SIG-M5 (cell line): ENCODE measurements at places on chromosomes 1 and 21.

- DNase-seq: no peak
These were observed 36.6 kb upstream of the TMEM52 start for GRCh38 chr1:1955621-1956094.

DNA sequence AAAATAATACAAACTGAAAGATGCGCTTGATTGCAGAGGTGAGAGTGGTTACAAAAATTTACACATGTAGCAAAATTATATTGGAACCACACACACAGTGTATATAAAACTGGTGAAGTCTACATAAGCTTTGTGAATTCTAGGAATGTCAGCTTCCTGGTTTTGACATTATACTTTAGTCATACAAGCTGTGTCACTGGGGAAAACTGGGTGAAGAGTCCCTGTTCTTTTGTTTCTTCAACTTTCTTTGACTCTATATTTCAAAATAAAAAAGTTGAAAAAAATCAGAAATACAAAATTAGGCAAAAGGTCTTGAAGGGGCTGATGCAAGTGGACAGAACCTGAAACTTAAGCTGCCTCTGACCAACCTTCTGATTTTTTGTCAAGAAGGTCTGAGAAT is 3.0 kb downstream of the C1QC start:
- DNase-seq: no peak

DNA sequence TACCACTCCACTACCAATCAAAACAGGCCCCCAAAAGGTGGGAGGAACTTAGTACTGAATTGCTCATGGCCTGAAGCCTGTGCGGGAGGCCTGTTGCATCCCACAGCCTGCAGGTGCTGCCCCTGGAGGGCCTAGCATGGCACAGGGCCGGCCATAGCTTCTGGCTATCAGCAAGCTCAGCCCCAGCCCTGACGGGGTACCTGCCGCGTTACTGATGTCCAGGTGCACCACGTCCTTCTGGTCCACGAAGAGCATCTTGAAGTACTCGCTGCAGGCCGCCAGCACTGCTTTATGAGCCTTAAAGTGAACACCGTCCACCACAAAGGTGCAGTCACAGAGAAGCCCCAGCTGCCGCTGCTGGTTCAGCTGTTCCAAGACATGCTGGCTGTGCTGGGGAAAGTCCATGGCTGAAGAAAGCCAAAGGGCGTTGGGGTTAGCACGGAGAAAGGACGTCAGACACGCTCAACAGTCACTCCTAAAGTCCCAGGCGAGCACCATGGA is 27.8 kb downstream of the ZBTB17 start:
- DNase-seq: no peak

DNA sequence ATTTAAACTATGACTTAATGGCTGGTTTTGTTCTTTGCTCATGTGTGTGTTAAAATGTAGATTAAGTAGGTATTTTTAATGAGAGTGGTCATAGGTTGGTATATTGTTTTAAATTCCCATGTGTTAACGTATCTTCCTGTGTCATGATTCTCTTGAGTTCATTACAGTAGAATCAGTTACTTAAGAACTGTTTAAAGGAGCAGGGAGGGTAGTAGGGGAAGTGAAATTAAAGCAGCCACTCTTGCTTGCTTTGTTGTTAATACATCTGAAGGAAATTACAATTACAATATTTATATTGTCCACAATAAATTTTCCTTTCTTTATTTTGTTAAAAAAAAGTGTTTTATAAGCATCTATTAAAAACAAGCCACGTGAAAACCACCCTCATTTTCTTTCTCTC is 119.2 kb upstream of the KIAA1614 start:
- peak; percentile 45 for DNase-seq

GRCh38 chr1:161209790-161210409 is 5.2 kb upstream of the FCER1G start:
- DNase-seq: no peak

- DNase-seq: no peak
These were observed 83.4 kb downstream of the BACH1 start for GRCh38 chr21:29382030-29382654.

DNA sequence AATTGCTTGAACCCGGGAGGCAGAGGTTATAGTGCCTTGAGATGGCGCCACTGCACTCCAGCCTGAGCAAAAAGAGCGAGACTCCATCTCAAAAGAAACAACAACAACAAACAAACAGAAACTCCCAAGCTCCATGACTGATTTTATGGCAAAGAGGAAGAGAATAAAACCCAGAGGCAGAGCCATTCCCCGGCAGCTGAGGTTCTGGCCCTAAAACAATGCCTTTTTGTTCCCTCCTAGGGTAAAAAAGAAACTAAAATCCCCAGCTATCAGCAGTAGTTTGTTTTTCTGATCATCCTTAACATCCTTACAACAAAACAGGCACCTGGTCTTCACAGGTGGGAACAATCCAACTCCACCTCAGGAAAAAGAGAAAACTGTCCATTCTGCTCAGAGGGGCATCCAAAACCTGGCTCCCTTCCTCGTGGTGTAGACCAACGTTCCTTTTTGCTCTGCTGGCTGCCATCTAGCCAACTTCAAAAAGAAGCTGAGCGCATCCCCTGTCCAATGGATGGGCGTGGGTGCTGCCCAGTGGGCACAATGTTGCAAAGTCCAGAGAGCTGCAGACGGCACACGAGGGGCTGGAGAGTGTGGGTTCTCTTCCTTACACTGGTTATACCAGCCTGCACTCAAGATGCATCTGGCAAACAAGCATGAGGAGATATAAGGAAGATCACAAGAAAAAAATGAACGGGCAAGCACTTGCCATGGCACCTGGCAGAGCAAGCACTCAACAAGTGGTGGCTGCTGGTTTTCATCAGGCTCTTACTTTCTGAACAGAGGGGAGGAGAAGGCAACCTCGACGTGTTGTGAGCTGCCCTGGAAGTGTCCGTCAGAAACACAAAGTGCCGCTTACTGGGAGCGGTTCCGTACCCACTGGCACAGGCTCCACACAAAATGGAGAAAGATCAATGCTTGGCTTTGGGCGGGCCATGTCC is 54.7 kb downstream of the SLC66A1 start:
- no peak for DNase-seq

DNA sequence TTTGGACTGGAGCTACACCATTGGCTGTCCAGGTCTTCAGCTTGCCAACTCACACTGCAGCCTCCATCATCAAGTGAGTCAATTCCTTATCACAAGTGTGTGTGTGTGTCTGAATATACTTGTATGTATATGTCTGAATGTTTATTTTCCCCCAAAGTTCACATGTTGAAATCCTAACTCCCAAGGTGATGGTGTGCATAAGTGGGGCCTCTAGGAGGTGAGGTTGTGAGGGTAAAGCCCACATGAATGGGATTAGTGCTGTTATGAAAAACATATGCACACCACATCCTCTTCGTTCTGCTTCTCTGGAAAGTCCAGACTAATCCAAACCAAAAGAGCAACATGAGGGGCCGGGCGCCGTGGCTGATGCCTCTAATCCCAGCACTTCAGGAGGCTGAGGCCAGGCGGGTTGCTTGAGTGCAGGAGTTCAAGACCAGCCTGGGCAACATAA is 48.7 kb upstream of the LBR start:
- DNase-seq: no peak

DNA sequence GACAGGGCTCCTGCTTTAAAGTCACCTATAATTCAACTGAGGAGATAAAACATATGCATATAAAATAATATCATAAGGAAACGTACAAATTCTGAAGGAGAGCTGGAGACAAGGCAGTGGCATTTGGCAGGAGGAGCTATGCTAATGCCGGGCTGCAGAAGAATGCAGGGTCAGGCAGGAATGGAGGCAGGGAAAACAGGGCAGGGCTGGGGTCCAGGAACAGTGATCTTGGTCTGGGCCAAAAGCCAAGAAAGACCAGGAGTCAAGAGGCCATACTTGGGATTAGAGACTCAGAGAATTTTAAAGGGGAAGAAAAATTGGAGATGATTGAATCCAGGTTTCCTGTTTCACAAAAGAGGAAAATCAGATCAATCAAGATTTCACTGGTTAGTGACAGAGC is 20.0 kb upstream of the BRDT start:
- DNase-seq: no peak

- DNase-seq: no peak
These were observed 19.5 kb downstream of the PODN start for GRCh38 chr1:53081384-53082066.

- DNase-seq: no peak
These were observed 28.3 kb upstream of the ACOT11 start for GRCh38 chr1:54519709-54520108.

- DNase-seq: no peak
These were observed 8.0 kb downstream of the CHODL start for GRCh38 chr21:18252680-18253079.

DNA sequence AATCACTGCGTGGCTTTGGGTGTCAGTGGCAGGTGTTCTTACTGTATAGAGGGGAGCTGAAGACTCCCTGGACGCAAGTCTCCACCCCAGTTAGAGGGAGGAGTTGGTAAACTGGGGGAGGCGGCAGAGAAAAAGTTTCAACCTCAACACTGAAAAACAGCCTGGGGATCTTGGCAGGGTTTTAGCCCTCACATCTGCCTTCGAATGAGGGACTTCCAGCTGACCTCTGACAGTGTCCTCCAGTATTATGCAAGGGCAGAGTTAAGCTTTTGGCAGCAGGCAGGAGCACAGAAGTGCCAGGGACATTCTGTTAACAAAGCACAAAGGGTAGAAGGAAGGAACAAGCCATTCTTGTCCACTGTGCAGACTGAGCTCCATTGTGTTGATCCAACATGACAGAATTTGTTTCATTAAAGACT is 41.2 kb upstream of the RAB4A start:
- no peak for DNase-seq

DNA sequence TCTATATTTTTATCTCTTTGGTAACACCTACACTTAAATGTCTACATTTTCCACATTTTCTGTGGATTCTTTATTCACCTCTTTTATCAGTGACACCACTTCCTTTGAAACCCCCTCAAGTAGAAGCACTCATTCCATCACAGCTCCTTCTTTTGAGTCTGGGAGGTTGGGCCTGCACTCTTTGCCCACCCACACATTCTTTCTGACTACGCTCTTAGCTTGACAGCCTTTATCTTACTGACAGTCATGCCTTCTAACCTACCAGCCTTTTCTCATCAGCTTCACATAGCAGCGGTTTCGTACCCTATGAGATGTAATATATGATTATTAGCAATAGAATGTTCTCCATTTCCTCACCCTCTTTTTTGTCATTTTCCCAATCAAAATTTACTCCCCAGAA is 151.9 kb downstream of the TNFSF18 start:
- no peak for DNase-seq

- no peak for DNase-seq
These were observed 22.5 kb upstream of the IKBKE start for GRCh38 chr1:206447792-206448191.

GRCh38 chr1:161777261-161777660 is 11.1 kb downstream of the ATF6 start:
- no peak for DNase-seq

GRCh38 chr1:116436611-116436970 is 63.5 kb downstream of the ATP1A1 start:
- DNase-seq: no peak

DNA sequence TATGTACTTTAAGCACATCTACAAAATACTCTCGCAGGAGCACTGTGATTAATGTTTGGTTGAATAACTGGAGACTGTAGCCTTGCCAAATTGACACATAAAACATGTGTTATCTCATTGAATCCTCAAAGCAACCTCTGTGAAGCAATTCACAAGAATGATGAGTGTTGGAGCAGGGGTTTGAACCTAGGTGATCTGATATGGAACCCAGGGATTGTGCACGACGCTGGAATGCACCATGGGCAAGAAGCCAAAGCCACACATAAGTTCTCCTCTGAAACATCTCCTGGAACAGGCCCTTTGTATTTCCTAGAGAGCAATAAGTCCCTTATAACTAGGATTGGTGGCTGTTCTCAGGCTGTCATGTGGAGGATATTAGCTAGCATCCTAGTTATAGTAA is 124.6 kb upstream of the IVNS1ABP start:
- no peak for DNase-seq

- no peak for DNase-seq
These were observed 135.7 kb downstream of the CNIH3 start for GRCh38 chr1:224751624-224752311.

DNA sequence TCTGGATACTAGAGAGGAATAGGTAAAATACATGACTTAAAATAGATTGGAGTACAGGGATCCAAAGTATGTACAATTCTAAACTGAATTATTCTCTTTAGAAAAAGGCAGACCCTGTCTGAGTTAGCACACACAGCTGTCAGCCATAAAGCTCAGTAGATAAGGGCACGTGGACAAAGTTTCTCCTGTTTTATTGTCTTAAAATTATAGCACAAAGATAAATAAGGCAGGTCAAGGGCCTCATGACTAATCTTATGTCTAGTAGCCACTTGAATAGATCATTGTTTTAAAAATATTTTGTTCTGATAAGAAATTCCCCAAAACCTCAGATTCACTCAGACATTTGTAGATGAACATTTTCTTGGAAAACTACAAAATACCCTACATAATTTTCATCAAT is 205.2 kb downstream of the ZP4 start:
- no peak for DNase-seq

GRCh38 chr1:90850181-90850897 is 133.2 kb upstream of the BARHL2 start:
- no peak for DNase-seq

DNA sequence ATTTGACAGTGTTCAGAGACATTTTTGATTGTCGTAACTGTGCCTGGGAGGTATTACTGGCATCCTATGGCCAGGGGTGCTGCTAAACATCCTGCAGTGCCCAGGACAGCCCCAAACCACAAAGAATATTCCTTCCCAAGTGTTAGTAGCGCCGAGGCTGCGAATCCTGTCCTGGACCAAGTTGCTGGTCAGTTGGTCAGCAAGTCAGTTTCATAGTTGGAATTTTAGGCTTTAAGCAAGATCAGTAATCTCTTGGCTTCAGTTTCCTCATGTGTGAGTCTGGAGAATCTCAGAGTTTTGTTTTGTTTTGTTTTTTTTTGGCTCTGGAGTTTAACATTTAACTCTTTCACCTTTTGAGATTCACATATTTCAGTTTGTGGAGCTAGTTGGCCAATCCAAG is 65.0 kb downstream of the MTR start:
- no peak for DNase-seq
